ENCODE measurements at places on chromosomes 5 and 9. TPM values are rescaled to one million over a fixed set of nuclear protein-coding genes. Genes with fewer than 3 reads are reported as not detected.

Gene PHF24
- total RNA-seq: not detected

Gene CATSPER3
- 0.20 TPM for total RNA-seq

Gene MTRR
- 33.4 TPM for total RNA-seq

Gene CYLC2
- total RNA-seq: not detected

Gene ARL14EPL
- not detected for total RNA-seq

Gene RPL35
- total RNA-seq: 1,600 TPM

Gene LCN2
- total RNA-seq: not detected

Gene SPATA31A3
- not detected for total RNA-seq

Gene LHX3
- not detected for total RNA-seq

Gene NSA2
- total RNA-seq: 86.1 TPM

Gene SLC24A2
- total RNA-seq: not detected

Gene SPINK6
- not detected for total RNA-seq

Gene PCDHA5
- total RNA-seq: not detected

Gene CCL28
- total RNA-seq: 0.11 TPM

Gene MED10
- 45.5 TPM for total RNA-seq

Gene PCDHB2
- total RNA-seq: 4.1 TPM

Gene NFIL3
- 13.4 TPM for total RNA-seq

Gene CDC20B
- total RNA-seq: 0.10 TPM

Gene SPINK4
- total RNA-seq: not detected

Gene THBS4
- total RNA-seq: 0.43 TPM

Gene FOXI1
- not detected for total RNA-seq

Gene FBP2
- total RNA-seq: not detected

Gene TAF11L8
- total RNA-seq: not detected

Gene MZB1
- not detected for total RNA-seq

Gene TYRP1
- not detected for total RNA-seq

Gene OLFM1
- not detected for total RNA-seq

Gene GLRA1
- not detected for total RNA-seq

Gene MEIKIN
- not detected for total RNA-seq

Gene PAM
- 254 TPM for total RNA-seq

Gene ZDHHC11B
- not detected for total RNA-seq

Gene DOCK2
- total RNA-seq: 6.5 TPM

Gene PCDHGA3
- total RNA-seq: 1.7 TPM

Gene DAB2
- 227 TPM for total RNA-seq

Gene CDH10
- total RNA-seq: 0.44 TPM

Gene IPPK
- 10.6 TPM for total RNA-seq

Gene ORM2
- total RNA-seq: not detected

Gene SAXO1
- total RNA-seq: not detected

Gene MOB3B
- total RNA-seq: not detected
